ENCODE measurements at places on chromosomes 6 and 20.
A peak's percentile ranks its signal among the peaks of the same experiment; 100 is the strongest.

DNA sequence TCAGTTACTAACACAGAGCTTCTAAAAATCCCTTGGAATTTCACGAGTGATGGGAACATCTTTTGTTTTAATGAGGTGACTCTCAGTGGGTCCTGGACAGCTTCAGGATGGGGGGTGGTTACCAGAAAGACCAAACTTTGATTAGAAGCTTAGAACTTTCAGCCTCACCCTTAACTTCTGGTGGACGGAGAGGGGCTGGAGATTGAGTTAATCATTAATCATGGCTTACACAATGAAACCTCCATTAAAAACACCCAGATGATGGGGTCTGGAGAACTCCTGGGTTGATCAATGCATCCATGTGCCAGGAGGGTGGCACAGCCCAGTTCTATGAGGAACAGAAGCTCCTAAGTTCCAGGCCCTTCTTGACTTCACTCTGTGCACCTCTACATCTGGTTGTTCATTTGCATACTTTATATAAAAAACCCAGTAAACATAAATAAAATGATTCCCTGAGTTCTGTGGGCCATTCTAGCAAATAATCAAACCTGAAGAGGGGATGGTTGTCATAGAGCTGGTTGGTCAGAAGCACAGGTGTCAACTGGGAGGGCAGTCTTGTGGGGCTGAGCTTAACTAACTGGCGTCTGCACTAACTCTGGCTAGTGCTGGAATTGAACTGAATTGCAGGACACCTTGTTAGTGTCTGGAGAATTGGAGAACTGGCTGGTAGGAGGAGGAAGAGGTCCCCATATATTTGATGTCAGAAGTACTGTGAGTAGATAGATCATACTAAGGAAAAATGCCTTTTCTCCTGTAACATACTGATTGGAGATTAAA lies 10.3 kb downstream of the RMND1 start:
- H3K27ac ChIP-seq: no peak overlapping the region
- DNase-seq: no peak
- H3K4me1 ChIP-seq: peaks cover 17% of the 10 kb centered on the region
- peaks cover 45% of the 10 kb centered on the region for H3K36me3 ChIP-seq
- H3K4me3 ChIP-seq: no peak overlapping the region

DNA sequence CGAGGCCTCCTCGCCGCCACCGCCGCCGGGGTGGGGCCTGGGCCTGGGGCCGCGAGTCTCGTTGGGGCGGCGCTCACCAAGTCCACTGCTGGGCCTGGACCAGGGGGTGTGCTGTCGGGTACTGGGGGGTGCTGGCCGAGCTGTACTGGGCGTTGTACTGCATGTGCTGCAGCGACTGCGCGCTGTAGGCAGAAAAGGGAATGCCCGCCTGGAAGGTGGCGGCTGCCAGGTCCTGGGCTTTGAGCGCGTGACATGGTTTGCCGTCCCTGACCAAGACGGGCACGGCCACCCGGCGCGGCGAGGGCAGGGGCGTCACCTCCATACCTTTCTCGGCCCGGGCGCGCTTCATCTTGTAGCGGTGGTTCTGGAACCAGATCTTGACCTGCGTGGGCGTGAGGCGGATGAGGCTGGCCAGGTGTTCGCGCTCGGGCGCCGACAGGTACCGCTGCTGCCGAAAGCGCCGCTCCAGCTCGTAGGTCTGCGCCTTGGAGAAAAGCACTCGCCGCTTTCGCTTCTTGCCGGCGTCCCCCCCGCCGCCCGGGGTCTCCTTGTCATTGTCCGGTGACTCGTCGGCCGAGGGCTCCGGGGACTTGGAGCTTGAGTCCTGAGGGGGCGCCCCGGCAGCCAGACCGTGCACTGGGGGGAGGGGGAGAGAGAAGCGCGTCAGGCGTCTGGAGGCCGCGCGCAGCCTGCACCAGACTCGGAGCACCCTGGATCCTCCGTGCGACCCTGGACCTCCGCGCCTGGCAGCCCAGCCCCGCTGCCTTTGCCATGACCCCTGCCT lies 1.8 kb downstream of the NKX2-2 start:
- peaks cover 13% of the 10 kb centered on the region for H3K4me1 ChIP-seq
- H3K36me3 ChIP-seq: no peaks in the 10 kb centered on the region
- H3K27ac ChIP-seq: no peak overlapping the region
- H3K4me3 ChIP-seq: no peak overlapping the region
- H3K27me3 ChIP-seq: peaks cover 100% of the 10 kb centered on the region
- DNase-seq: no peak

GRCh38 chr6:110295451-110296165 lies 62.5 kb downstream of the METTL24 start:
- peak overlapping the region; percentile 89 for H3K27ac ChIP-seq
- no peaks in the 10 kb centered on the region for H3K27me3 ChIP-seq
- peaks cover 26% of the 10 kb centered on the region for H3K4me1 ChIP-seq
- peaks cover 20% of the 10 kb centered on the region for H3K36me3 ChIP-seq

- no peak for DNase-seq
- H3K4me3 ChIP-seq: no peak overlapping the region
- no peaks in the 10 kb centered on the region for H3K27me3 ChIP-seq
- H3K27ac ChIP-seq: no peak overlapping the region
- H3K4me1 ChIP-seq: no peaks in the 10 kb centered on the region
Observed at GRCh38 chr6:47890326-47890875, 108.6 kb downstream of the OPN5 start.

GRCh38 chr6:135853986-135854385 lies 2.5 kb downstream of the PDE7B start:
- no peak overlapping the region for H3K27ac ChIP-seq
- no peaks in the 10 kb centered on the region for H3K36me3 ChIP-seq
- no peak overlapping the region for H3K4me3 ChIP-seq
- DNase-seq: no peak

- no peak overlapping the region for H3K4me3 ChIP-seq
- H3K27ac ChIP-seq: no peak overlapping the region
- H3K4me1 ChIP-seq: no peaks in the 10 kb centered on the region
Observed at GRCh38 chr6:75550544-75551167, 51.0 kb upstream of the SENP6 start.
